ENCODE measurements at places on chromosomes 5 and 9.

DNA sequence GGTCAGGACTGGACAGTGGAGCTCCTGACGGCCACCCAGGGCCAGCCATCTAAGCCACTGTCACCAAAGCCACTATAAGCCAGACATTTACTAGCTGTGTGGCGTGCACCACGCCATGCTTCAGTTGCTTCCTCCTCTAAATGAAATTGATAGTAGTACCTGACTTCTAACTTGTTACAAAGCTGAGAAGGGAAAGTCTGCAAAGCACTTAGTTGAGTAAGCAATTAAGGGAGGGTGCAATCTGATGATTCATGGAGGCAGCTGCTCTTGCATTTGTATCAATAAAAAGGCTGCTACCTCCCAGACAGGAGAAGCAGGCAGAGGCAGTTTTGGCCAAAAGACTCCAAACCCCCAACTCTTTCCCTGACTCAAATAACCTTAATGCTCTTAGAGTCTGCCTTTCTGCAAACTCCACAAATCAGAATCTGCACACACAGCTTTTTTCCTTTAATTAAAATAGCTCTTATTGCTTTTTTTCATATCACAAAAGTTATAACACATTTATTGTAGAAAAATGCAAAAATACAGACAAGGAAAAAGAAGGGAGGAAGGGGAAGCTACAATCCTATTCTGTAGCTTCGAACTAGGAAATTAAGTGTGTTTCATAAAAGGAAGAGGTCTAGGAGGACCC is 19.3 kb upstream of the RAPGEF1 start:
- DNase-seq = peak; percentile 46

GRCh38 chr9:30504502-30504905 is 1879.9 kb upstream of the ACO1 start:
- no peak for DNase-seq

DNA sequence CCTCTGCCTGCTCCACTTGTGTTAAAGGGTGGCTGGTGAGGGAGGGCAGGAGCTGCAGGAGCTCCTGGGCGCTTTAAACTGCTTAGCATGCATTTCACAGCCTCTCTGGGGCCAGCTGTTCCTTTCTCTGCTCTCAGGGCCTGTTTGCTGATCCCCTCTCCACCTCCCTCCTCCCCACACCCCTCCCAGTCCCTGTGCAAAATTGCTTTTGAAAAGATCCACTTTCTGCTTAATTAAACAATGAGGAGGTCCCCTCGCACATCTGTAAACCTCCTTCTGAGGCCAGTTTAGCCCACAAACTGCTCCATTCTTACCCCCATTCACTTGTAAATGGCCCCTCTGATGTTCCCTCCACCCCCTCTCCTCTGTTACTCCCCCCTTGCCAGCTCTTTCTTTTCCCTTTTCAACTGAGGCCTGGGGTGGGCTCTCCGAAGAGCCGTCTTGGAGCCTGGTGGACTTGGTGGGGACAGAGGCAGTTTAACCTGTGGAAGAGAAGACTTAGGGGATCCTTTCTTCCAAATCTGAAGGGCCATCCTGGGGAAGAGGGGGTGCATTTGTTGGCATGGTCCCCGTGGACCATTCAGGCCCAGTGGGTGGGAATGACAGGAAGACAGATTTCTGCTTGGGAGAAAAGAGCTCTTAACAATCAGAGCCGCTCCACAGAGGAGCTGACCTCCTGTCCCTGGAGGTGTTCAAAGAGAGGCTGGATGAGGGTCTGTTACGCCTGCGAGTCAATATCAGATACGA is 12.0 kb downstream of the URM1 start:
- no peak for DNase-seq

GRCh38 chr5:172111852-172112225 is 76.2 kb downstream of the STK10 start:
- DNase-seq = peak; percentile 43

DNA sequence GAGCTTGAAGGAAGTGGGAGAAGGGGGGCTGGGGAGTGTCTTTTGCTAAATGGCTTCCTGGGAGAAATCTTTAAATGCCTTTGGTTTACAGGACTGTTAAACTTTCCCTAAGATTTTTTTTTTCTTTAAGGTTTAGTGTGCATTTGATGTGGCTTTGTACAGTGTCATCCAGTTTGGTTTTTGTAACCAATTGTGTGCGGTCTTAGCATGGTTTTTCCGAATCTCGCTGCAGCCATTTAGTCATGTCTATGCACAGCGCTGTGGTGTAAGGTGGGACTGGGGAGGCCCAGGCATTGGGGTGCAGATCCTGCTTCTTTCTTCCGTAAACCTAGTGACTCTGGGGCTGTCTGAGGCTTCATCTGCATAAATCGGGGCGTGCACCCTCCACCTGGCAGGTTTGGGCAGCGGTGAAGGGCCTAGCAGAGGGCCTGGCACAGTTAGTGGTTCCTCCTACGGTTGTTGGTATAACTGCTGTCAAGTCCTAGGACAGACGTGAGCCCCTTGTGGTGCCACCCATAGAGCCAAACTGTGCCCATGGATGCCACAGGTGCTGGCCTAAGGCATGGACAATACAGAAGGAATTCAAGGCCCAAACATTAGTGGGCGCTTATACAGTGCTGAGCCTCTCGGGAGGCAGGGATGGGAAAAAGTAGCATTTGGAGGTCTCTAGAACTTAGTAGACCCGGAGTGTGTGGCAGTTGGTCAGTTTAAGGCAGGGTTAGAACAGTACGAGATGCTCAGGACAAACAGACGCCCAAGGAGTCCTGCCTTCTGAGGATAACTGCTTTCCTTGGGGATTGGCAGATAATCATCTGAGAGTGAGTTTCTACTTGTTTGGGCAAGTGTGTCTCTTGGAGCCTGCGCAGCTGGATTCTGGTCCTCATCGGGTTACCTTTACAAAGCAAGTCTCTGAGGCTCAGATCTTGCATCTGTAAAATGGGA is 1.5 kb downstream of the PRRC2B start:
- DNase-seq = peak; percentile 78

DNA sequence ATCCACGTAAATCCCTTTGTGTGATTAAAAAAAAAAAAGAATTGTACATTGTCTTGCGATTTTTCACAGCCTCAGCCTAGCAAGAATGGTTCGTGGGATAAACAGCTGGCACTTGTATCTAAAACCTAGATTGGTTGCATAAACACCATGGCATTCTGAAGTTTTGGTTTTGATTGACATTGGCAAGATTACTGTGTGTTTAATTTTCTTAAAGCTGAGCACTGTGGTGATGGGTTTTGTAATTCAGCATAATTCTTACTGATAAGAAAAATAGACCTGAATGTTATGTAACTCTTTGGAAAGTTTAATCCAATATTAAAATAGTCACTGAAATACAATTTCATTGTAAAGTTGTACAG is 23.4 kb upstream of the ANKRD18A start:
- no peak for DNase-seq

GRCh38 chr9:71549023-71549422 is 219.3 kb downstream of the CEMIP2 start:
- DNase-seq = no peak

DNA sequence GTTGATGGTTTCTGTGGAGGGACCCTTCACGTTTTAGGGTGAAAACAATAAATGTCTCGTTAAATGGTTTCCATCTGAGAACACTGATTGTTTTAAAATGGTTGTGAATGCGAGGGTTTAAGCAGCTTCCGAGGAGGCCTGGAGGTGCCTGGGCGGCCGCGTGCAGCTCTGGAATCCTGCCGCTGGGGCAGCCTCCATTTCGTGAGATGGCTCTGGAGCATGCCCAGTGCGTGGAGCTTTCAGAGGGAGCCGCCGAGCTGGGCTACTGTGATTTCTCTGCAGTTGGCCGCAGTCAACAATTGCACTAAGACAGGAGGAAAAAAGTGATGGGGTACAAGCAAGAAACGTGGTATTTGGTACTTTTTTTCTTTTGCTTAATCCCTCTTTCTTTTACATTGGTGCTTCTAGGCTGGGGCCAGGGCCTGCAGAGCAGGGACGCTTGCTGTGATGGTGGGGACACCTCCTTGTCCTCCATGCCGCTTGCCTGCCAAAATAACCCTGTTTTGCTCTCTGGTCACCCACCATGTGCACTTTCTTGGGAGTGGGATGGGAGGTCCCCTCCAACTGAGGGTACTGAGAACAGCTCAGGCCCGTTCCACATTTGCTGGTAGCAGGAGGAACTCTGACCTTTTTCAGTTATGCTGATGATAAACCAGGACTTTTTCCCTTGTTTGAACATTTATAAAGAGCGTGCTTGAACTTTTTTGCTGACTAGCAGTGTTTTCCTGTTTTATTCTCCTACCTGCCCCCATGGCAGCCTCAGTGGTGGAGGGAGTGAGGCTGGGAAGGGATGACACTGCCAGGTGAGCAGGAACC is 47.1 kb downstream of the EHMT1 start:
- no peak for DNase-seq

GRCh38 chr5:8520917-8521316 is 652.0 kb downstream of the MTRR start:
- DNase-seq = no peak

GRCh38 chr5:174608631-174609097 is 115.7 kb upstream of the MSX2 start:
- DNase-seq = no peak

- no peak for DNase-seq
Observed at GRCh38 chr9:68509689-68510088, 31.0 kb downstream of the TMEM252 start.

DNA sequence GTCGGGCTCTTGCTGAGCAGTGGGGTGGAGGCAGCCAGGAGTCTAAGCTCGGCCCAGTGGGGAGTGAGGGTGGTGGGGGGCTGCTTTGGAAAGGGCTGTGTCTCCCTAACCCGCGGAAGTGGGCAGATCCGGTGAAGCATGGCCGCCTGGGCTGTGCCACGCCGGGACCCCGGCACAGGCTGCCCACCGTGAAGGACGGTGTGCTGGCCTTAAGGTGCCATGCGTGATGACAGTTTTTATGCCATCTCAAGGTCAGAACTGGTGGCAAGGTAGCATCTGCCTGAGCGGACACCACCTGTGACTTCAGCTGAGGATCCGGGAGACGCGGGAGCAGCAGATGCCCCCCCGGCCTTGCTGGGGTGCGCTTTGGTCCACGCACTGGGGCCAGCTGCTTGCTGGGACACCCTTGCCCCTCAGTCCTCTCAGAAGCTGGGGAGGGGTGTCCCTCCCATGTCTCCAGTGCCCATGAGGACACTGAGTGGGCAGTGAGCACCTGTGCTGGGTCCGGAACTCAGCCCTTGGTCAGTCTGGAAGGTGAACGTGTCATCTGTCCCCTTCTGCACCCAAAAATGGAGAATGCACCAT is 53.9 kb downstream of the AHRR start:
- DNase-seq = no peak

GRCh38 chr5:39440958-39441624 is 16.3 kb upstream of the DAB2 start:
- DNase-seq = no peak

- no peak for DNase-seq
Observed at GRCh38 chr5:36146390-36146789, 5.3 kb downstream of the LMBRD2 start.

DNA sequence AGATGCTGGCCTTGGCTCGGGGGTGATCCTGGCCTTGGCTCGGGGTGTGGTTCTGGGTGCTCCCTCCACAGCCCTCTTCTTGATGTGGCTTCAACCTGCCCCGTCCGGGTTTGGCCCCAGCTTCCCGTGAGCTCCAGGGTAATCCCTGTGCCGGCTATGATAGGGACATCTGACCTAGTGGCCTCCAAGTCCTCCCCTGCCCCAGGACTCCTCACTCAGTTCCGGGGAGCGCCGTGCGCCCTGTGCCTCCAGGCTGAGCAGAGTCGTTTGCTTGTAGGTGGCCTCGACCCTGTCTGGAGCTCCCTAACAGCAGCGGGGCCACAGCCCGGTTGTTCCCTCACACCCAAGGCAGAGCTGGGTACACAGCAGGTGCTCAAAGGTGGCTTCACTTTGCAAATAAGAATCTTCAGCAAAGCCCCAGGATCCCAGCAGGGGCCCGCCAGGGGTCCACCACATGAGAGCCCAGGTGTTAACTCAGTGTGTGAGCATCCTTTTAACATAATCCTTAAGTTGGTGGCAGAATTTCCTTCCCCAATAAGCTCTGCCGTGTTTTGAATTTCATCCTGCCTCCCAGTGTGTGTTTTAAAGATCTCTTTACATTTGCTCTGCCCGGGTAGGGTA is 32.3 kb upstream of the CEP72 start:
- DNase-seq = no peak

DNA sequence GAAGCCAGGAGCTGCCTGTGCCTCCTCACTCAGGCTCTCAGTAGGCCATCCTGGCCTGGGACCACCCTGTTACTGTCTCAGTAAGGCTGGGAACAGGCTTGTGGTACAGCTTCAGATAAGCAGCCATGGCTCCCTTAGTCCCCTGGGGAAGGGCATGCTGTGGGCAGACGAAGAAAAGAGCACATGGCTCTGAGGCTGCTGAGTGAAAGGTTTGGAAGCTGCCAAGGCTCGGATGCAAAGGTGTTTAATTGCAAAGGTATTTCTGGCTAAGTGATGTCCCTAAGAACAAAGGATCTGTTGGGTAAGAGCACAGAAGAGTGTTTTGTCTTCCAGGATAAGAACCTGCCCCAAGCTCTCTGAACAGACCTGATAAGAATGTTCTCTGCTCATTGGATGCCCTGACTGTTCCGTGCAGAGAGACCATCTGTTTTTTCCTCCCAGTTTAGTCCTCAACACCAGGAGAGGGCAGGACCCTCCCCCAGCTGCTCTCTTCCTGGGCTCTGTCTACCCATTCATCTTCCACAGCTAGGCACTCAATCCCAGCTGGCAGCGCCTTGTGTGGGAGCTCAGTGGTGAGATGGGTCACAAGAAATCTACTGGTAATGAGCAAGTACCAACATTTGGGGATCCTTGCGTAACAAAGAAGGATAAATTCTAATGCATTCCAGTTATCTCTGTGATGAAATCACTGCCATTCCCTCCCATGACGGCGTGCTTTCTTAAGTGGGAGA is 17.7 kb downstream of the ANGPTL2 start:
- DNase-seq = peak; percentile 52

DNA sequence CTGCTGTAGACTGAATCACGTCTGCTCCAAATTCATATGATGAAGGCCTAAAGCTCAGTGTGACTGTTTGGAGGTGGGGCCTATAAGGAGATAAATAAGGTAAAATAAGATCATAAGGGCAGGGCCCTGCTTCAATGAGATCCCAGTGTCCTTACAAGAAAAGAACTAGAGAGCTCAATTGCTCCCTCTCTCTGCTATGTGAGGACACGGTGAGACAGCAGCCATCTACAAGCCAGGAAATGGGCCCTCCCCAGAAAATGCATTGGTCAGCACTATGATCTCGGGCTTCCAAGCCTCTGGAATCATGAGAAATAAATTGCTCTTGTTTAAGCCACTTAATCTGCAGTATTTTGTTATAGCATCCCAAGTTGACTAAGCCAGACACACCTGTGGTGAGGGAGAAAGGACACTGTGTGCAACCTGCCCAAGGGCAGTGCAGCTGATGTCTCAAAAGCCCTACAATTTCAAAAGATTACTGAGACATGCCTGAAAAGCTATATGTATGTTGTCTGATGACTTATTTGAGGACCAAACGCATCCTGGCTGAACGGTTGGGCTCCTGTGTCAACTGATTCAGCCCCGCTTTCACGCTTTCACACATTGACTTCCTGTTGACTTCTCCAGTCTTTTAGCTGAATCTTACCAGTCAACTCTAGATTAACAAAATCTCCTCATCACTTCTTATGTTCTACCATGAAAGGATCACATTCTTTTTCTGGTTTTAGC is 13.2 kb downstream of the GZMK start:
- no peak for DNase-seq

Measured in mammary epithelial cell (primary cell).